ENCODE measurements at places on chromosomes 4 and X. TPM values are rescaled to one million over a fixed set of nuclear protein-coding genes. Genes with fewer than 3 reads are reported as not detected.

GRCh38 chrX:140087875-140088274, 122.6 kb upstream of the CXorf66 start:
- no peak for DNase-seq

GRCh38 chr4:153071958-153072598, 132.2 kb upstream of the TRIM2 start:
- DNase-seq: no peak

- DNase-seq: peak; percentile 88
These were observed 667 bp downstream of the G3BP2 start for GRCh38 chr4:75672461-75673026.

Gene TMEM156
- 7.3 TPM for total RNA-seq

- peak; percentile 47 for DNase-seq
These were observed 60.4 kb upstream of the BCOR start for GRCh38 chrX:40158036-40158706.

DNA sequence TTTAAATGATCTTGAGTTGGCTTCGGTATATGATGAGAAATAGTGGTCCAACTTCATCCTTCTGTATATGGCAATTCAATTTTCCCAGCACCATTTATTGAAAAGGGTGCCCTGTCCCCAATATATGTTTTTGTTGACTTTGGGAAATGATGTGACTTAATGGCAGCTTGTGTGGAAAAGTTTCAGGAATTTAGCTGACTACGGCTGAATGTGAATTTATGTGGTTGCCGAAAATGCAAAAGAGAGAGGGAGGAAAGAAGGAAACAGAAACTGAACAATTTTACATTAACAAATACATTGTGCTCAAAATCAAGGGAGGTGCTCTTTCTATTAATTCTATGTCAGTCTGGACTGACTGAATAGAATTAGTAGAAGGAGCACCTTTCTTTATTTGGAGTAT, 101.8 kb upstream of the CYSLTR1 start:
- DNase-seq: no peak

- DNase-seq: no peak
These were observed 11.1 kb upstream of the FAM9C start for GRCh38 chrX:13055486-13055885.

- DNase-seq: no peak
These were observed 60.9 kb downstream of the GLRA2 start for GRCh38 chrX:14590216-14590615.

GRCh38 chr4:114921790-114922591, 191.4 kb downstream of the NDST4 start:
- no peak for DNase-seq

All from CD8-positive, alpha-beta memory T cell (primary cell).